ENCODE measurements at places on chromosomes 11 and 22.
A peak's percentile ranks its signal among the peaks of the same experiment; 100 is the strongest.

DNA sequence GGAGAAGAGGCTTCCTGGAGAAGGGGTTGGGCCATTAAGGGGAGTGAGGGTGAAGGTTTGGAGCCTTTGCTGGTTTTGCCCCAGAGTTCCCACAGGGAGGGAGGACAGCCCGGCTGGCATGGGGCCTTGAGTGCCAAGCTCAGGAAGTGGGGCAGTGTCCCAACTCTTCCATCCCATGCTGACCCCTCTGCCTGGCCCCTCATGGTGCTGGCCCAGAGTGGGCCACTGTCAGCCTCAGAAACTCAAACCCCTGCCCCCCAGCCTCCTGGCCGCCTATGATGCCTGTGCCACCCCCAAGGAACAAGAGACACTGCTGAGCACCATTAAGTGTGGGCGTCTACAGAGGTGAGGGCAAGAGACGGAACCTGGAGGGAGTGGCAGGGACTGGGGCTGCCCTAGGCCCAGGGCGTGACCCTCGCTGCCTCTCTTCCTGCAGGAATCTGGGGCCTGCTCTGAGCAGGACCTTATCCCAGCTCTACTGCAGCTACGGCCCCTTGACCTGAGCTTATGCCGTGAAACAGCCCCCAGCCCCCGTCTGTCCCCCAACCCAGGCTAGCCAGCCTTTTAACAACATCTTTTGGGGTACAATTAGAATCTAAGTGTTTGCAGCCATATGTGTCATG is 5.4 kb downstream of the MUS81 start:
- no peak for DNase-seq

GRCh38 chr11:47147250-47147649 is 29.4 kb downstream of the ARFGAP2 start:
- no peak for DNase-seq

DNA sequence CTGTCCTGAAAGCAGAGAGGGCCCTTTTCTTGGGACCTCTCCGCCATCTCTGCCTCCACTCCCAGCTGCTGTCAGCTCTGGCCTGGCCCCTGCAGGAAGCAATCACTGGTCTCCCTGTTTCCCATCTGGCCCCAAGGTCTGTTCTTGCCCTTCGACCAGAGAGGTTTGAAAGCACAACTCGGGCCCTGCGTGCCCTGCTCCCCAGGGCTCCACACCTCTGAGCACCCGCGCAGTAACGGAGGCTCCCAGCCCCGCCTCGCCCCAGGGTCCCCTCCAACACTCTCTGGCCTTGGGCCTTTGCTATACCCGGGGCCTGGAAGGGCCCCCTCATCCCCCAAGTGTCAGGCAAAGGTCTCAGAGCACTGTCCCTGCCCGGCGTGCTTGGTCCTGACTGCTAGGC is 7.8 kb upstream of the CD81 start:
- DNase-seq: no peak

DNA sequence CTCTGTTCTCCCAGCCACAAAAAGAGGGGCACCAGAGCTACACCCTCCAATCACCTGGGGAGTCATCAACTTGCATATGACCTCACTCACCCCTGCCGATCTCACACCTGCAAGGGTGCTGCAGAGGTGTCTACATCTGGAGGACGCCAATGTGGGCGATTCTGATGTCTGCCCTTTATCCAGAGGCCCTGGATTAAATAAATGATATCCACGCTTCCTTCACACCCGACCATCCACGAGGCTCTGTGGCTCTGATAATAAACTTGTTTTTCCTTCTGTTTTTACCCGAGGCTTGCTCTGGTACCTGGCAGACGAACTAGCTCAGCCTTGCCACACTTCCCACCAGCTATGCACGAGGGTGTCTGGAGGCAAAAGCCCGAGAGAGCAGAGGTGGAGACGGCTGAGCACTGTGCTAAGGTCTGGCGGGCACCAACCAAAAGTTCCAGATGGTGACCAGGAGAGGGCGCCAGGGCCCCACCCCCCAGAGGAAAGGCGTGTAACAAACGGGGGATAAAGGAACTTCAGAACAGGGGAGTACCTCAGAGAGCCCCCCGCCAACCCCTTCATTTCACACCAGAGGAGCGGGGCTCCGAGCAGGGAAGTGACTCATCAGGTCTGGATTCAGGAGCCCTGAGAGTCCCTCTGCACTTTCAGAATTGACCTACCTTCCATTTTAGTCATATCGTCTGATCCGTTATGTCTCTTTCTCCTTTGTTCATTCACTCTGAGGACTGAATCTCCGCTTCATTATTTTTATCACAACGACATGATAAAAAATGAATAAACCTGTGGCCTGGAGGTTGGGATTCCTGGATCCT is 13.5 kb downstream of the SCN3B start:
- peak; percentile 29 for DNase-seq

- DNase-seq: no peak
Observed at GRCh38 chr11:122920579-122920978, 38.0 kb downstream of the JHY start.

DNA sequence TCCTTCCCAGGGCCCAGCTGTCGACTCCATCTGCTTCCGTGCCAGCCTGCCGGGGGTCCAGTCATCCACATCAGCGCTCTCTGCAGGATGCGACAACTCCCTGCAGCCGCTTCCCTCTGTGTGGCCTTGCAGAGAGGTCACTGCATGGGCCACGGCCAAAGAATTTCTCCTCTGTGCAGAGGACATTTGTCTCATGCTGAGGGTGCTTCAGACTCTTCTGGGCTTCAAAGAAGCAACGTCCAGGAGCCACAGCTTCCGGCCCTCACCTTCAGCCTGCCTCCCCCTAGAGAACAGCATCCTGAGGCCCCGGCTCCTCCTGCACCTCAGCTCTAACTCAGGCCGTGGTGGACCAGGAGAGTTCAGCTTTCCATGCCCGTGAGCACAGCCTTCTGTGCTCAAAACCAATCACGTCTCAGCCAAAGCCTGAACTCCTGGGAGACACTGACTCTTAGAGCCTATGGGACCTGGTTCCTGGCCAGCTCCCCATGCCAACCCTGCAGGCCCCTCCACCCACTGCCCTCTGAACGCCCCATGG is 258.9 kb downstream of the BRD1 start:
- no peak for DNase-seq

- no peak for DNase-seq
Observed at GRCh38 chr11:13127161-13127560, 118.0 kb downstream of the RASSF10 start.

- no peak for DNase-seq
Observed at GRCh38 chr11:60923326-60923725, 934 bp upstream of the TMEM132A start.

DNA sequence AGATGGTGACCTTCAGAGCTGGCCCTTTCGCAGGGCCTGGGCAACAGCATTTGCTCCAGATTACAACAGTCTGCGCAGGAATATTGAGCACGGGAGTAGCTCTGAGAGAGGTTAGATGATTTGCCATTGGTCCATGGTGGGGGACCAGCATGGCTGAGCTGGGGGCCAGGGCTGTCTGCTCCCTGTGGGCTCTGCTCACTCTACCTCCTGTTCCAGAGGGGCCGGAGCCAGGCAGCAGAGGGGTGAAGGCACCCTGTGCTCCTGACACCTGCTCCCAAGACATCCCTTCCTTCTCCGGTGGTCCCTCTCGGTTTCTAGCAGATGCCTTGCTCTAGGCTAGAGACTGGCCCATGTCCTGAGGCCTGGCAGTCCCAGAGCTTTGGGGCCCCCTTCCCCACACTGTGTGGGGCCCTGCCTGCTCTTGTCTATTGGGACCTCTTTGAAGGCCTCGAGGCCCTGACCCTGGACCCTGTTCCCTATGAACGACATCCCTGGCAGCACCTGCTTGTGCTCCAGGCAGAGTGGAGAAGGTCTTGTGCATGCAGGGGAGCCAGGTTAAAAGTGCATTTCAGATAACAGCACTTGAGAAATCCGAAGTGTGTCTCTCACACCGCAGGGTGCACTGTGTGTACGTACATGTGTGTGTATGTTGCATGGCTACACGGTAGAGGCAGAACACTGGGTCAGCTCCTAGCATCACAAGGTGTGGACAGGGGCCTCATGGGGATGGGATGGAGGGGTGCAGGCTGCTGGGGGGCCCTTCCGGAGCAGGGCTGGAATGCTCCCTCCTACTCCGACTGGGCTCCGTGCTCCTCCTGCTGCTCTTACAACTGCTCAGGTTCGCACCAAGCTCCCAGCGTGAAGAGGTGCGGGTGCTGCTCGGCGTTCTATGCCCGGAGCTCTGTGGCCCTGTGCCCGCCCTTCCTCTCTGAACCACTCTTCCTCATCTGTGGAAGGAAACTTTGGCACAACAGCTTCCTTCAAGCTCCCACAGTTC is 123.3 kb upstream of the B3GAT1 start:
- no peak for DNase-seq

- DNase-seq: no peak
Observed at GRCh38 chr11:19244621-19245020, 3.9 kb upstream of the E2F8 start.

- DNase-seq: no peak
Observed at GRCh38 chr11:75476739-75477613, 44.0 kb upstream of the KLHL35 start.

GRCh38 chr11:86148345-86148747 is 79.5 kb upstream of the PICALM start:
- DNase-seq: no peak

DNA sequence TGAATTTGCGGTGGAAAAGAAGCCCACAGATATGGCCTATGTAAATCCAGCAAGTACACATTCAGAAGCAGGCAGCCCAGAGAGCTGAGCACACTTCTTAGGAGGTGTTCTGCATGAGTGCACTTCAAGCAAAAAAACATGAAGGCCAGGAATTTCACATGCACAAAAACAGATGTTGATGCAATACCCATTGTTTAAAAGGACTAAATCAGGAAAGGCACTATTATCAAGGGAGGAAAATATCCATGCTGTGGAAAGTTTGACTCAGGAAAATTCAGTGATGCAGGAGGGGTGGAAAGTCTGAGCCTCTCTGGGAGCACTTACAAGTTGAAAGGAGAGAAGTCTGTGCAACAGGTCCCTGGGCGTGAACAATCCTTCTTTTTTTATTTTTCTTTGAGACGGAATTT is 15.8 kb upstream of the CARS1 start:
- DNase-seq: no peak

DNA sequence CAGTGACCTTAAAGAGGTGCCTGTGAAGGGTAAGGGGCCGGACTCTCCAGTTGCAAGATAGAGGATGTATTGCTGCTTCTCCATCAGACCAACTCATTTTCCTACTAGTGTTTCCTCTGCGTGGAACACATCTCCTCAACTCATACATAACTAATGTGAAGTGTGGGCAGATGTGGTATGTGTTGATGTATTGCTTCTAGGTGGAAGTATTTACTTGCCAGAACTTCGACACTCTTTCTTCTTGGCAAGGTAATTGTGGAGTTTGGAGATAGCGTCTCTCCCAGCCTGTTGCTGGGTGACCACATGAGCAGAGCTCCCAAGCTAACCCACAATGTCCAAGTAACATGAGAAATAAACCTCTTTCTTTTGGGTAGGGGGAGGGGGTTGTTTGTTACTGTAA is 456.9 kb downstream of the DYNC2H1 start:
- DNase-seq: no peak

DNA sequence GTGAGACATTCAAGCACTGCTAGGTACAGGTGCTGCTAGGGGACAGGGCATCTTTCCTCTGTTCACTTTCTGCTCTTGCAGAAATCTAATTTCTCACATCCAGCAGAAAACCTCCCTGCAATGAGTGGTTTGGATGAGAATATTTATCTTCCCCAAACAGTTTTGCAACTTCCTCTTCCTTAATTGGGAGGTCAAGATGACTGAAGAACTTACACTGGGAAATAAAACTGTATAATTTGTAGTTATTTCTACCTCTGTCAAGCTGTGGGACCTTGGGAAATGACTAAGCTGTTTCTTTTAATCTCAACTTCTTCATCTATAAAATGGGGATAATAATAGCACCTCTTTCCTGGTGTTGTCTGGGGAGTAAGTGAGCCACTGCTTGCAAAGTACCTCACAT is 69.8 kb downstream of the PRR5L start:
- DNase-seq: no peak

DNA sequence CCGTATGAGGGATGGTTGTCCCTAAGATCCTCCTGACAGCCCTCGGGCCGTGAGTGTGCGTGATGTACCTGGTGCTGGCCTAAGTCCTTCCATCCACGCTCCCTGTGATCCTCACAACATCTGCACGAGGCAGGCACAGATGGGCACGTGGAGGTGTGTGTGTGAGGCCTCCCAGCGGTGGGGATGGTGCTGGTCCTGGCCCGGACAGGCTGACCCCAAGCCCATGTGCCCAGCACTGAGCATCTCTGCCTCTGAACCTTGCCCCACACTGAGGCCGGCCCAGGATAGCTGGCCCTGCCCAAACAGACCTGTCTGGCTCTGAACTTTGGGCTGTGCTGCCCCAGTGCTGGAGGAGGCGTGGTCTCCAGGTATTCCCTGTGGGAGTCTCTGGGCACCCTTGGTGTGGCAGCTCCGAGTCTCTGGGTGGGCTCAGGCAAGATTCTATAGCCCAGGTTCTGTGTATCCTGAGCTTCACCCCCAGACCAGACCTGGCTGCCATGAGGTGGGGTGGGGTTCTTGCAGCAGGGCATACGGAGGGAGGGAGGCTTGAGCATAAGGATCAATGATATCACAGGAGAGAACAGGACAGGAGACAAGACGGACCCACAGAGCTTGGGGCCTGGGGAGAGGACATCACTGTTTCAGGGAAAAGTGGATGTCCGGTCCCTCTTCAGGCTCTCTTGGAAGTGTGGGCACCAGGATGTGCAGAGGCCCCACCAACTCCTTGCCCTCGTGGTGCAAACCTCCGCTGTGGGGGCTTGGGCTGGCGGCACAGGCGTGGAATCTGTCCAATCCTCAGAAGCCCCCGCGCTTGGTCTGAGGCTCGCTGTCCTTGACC is 881.8 kb downstream of the BRD1 start:
- DNase-seq: no peak

- DNase-seq: peak; percentile 8
Observed at GRCh38 chr11:108069947-108070346, 51.4 kb upstream of the ACAT1 start.

- DNase-seq: peak; percentile 86
Observed at GRCh38 chr22:30426388-30427353, 1.1 kb downstream of the MTFP1 start.

DNA sequence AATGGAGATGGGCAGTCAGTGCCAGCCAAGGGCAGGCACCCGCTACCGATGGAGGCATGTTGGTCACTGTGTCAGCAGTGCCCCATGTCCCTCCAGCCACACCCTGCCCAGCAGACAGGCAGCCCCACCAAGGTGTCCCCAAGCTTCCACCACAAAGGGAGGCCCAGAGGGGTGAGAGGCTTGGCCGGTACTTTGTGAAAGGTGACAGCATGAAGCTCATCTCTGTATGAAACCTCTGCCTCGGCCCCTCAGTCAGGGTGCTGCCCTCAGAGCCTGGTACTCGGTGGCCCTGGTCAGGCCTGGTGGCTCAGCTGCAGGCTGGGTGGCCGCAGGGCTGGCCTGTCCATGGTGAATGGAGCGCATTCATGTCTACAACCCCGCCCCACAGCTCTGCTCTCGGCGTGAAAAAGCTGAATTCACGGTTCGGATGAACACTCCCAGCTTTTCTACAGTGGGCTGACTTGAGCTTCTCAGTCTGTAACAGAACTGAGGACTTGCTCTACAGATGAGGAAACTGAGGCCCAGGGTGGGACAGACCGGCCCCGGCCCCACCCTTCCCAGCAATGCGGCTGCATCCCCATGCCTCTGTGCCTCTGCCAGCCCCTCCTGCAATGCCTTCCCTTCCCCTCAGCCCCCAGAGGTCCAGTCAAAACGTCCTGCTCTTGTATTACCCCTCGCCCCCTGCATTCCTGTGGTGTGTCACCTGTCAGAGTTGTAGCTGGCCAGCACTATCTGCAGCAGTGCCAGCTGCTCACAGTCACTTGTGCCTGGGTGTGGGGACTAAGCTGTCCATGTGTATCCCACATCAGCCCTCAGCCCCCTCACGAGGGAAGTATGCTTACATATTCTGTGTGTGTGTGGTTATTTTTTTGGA is 27.7 kb downstream of the RSPH14 start:
- no peak for DNase-seq
